GM13977 (cell line): ENCODE measurements at places on chromosomes 3 and 15.

GRCh38 chr3:40201770-40202169 lies 107.7 kb upstream of the EIF1B start:
- DNase-seq, result no peak

- no peak for DNase-seq
These were observed 9.7 kb downstream of the COL8A1 start for GRCh38 chr3:99648101-99648500.

GRCh38 chr3:126365351-126366277 lies 8.4 kb upstream of the KLF15 start:
- no peak for DNase-seq

DNA sequence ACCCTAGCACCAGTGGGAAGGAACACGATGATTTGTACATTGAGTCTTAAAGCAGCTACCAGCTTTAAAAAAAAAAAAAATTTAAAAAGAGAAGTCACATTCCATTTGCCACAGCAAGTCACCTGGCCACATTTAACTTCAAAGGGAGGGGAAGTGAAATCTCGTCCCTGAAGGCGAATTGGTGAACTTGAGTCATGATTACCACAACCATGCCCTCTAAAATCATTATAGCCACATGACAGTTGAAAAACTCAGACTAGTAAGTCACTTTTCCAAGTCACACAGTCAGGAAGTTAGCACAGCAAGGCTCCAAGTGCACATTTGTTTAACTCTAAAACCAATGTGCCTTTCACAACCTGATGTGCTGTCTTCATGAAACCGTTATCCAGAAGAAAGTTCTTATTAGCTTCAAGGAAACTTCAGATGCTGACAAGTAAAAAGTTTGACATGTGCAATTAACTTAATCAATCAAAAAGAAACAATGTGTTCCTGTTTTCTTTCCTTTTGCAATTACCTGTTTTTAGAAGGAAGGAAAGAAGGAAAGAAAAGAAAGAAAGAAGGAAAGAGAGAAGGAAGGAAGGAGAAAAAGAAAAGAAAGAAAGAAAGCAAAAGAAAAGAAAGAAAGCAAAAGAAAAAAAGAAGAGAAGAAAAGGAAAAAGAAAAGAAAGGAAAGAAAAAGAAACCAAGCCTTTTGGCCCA lies 8.3 kb upstream of the THSD4 start:
- DNase-seq, result no peak

- no peak for DNase-seq
These were observed 276.6 kb upstream of the NR2F2 start for GRCh38 chr15:96053781-96054428.

- DNase-seq, result peak; percentile 19
These were observed 525 bp downstream of the NPTN start for GRCh38 chr15:73632670-73633058.

- no peak for DNase-seq
These were observed 67.6 kb downstream of the SSUH2 start for GRCh38 chr3:8576841-8577571.

GRCh38 chr3:143791386-143791785 lies 56.9 kb downstream of the SLC9A9 start:
- DNase-seq, result no peak

DNA sequence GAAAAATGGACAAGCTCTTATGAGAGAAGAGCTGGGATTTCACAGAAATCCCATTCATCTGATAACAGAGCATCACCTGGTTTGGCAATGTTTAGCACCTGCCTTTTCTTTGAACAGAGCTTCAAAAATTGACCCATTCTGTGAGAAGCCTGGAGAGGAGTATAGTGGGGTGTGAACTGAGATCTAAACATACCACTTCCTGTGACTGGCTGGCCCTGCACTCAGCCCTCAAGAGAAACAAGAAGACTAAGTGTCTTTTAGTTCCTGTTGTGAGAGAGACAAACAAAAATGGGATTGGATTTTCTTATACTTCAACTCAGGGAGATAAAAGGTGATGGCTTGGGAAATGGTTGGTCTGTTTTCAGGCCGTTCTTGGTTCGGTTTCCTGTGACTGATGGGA lies 1060.2 kb downstream of the ROBO1 start:
- no peak for DNase-seq

DNA sequence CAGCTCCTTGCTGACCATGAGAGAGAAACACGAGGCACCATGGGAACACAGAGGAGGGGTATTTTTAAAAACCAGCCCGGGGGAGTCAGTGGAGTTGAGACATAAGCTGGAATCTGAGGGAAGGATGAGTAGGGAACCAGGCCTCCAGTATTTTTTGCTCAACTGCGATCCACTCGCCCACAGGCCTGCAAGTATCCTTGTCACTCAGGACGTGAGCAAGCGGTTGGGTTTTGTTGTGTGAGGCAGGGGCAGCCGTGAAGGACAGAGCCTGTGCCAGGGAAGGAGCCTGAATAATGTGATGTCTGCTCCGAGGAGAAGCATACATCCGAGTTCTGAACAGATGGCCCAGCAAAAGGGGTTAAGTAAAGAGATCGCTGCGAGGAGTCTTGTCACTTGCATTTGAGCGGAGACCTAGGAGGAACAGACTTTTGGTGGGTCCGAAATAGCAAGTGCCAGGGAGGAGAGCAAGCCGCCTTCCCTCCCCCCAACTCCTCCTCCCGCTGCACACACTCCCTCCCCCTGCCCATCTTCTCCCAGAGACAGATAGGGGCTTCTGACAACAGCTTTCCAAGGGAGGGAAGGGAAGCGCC lies 20.4 kb upstream of the NTRK3 start:
- no peak for DNase-seq
